ENCODE measurements at places on chromosomes 1 and 21.

DNA sequence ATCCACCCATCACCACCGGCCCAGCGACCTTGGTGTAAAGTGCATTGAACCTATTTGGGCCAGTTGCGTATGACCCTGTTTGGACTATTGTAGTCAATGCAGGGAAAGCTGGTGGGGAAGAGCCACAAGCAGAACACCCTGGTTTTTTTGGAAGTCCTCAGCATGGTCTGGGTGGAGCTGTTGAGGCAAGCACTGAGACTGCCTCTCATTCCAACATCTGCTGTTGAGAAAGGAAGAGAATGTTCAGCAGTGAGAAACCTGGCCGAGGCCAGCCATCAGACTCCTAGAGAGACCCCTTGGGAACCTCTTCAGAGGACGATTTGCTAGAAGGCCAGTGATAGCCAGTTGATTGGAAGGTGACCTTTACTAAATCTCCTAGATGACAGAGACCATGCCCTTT, 183.0 kb downstream of the ZZZ3 start:
- DNase-seq = no peak

GRCh38 chr1:98098473-98098872, 177.6 kb upstream of the DPYD start:
- no peak for DNase-seq

- peak; percentile 32 for DNase-seq
These were observed 48.1 kb downstream of the TENT5C start for GRCh38 chr1:117653732-117654492.

DNA sequence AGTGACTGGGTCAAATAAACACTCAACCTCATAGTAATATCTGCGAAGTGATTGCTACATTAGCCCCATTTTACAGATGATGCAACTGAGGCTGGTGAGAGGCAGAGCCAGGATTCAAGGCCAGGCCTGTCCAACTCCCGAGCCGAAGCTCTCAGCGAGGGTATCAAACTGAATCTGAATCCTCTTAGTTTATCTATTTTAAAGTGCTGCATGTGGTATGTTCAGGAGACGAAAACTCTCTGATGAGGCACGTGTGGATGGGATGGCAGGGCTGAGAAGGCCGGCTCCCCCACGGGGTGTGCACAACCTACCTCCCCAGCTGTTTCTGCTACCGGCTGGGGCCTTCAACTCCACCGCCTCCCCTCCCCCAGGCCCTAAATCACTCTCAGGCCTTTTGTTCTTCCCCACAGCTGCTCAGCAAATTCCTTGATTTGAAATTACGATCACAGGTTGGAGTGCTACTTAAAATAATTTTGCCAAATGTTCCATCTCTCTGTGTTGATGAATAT, 171.8 kb downstream of the TOMM20 start:
- peak; percentile 63 for DNase-seq

- DNase-seq = no peak
These were observed 9.3 kb downstream of the ETS2 start for GRCh38 chr21:38815060-38815405.

DNA sequence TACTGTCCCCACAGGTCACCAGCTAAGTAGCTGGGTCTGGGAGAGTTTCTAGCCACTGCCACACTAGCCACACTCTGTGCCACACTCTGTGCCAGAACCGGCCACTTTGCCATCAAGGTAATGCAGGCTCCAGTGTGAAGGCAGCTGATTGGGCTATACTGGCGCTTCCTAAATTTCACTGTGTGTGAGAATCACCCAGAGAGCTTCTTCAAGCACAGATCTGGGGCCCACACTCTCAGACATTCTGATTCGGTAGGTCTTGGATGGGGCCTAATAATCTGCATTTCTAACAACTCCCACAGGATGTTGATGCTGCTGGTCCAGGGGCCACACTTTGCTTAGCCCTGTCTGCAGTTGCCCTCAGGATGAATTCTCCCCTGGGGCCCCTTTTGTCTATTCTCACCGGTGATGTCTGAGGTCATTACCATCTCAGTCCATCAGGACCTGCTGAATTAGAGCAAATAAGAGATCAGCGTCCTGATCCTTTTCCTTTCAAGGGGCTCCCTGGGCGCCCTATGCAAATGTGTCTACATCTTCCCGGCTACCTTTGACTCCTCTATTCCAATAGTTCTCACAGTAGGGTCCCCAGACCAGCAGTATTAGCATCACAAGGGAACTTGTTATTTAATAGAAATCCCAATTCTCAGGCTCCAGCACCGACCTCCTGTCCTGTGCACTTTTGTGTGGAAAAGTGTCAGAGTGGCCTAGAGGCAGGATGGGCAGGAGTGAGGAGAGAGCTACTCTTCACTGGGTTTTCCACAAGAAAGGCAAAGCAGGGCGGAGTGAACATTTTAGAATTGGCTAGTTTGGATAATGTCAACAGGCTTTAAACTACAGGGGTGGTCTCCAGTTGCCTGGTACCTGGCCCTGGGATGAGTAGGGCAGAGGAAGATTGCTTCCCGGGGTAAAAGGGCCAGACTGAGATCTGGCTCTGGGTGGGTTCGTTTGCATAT, 24.7 kb upstream of the LRRN2 start:
- DNase-seq = no peak

DNA sequence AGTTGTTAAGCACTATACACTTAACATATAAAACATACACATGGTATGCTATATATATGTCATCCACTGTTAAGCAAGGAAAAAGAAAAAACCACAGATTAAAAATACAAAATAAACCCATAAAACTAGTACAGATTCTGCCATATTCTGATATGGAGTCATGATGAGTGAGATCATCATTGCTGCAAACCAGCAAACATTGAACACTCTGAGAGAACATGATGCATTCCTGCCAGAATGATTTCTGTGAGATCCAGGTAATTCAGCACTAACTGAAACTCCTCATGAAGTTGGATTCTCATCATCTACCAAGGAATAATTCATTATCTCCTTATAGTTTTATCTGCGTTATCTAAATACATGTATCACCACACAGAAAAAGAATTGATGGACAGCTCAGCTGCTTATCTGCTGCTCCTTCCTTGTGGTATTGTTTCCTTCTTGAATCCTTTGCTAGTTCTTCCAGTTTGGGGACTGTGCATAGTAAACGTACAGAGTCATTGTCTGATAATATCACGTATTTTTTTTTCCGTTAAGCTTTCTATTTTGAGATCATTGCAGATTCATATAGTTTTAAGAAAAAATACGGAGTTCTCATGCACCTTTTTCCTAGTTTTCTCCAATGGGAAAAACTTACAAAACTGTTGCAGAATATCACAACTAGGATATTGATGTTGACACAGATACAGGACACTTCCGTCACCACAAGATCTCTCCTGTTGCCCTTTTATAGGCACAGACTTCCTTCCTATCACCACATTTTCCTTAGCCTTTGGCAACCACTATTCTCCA, 9.3 kb downstream of the RAB4A start:
- DNase-seq = no peak

DNA sequence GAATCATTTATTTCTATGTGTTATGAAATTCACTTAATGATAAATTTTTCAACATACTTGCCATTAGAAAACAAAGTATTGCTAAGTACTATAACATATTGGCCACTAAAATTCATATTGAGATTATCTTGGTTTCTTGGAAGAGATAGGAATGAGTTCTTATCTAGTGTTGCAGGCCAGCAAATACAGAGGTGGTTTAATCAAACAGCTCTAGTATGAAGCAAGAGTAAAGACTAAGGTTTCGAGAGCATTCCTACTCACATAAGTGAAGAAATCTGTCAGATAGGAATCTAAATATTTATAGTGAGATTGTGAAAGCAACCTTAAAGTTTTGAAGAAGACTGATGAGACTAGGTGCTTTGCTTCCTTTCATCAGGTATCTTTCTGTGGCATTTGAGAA, 37.9 kb upstream of the FOXE3 start:
- no peak for DNase-seq

- DNase-seq = no peak
These were observed 171.8 kb upstream of the IVNS1ABP start for GRCh38 chr1:185488808-185489207.

- DNase-seq = no peak
These were observed 25.4 kb downstream of the GADD45A start for GRCh38 chr1:67710417-67710816.

DNA sequence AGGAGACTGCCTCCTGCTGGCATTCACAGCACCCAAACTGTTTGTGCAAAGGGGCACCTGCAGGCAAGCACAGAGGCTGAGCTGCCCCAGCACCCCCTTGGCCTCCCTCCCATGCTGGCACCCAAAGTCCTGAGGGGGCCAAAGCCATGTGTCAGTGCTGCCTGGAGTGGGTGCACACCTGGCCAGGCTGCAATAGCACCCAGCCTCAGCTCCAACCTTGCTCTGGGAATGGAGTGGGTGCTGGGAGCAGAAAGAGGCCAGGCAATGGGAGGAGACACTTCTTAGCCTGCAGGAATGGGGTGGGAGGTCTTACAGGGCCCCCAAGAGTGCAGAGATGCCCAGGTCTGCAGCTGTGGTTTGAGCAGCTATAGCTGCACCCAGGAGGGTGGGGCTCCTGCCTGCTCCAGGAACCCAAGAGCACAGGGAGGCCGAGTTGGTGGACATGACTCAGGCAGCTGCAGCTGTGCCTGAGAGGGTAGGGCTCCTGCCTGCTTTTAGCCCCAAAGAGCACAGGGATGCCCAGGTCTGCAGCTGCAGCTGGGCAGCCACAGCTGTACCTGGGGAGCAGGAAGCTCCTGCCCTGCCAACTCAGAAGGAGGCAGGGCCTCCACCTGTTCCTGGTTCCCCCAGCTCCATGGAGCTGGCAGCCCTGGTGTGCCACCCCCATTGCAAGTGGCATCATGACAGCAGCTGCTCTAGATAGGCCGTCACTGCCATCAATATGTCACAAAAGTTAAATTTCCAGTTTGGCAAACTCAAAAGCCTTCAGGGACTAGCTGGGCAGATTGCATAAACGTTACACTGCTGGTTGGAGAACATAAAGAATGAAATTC, 5.3 kb upstream of the CHD1L start:
- DNase-seq = no peak

GRCh38 chr1:52140633-52141512, 1.0 kb upstream of the ZFYVE9 start:
- DNase-seq = no peak

DNA sequence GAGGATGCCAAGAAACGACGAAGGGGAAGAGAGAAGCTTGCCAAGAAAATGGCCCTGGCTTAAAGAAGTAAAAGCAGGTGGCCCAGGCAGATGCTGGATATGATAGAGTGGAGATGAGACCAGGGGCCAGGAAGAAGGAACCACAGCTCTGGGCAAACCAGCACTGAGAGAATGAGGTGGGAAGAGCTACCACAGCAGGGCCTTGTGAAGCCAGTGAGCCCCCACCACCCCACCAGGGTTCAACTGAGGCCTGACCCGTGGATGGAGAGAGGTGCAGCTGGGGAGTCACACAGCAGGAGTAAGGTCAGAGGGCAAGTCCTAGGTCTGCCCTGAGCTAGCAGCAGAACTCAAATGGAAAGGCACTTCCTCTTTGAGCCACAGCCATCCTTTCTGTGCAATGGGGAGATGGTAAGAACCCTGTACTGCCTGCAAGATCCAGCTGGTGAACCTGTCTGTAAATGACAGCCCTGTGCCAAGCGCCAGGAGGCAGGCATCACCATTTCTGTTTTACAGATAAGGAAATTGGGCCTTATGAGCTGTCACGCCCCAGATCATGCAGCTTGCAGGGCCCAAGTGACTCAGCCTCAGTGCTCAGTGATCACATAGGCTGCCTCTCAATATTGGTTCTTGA, 8.5 kb downstream of the SH3BGRL3 start:
- peak; percentile 74 for DNase-seq

GRCh38 chr1:38686167-38686926, 173.2 kb downstream of the RRAGC start:
- no peak for DNase-seq

DNA sequence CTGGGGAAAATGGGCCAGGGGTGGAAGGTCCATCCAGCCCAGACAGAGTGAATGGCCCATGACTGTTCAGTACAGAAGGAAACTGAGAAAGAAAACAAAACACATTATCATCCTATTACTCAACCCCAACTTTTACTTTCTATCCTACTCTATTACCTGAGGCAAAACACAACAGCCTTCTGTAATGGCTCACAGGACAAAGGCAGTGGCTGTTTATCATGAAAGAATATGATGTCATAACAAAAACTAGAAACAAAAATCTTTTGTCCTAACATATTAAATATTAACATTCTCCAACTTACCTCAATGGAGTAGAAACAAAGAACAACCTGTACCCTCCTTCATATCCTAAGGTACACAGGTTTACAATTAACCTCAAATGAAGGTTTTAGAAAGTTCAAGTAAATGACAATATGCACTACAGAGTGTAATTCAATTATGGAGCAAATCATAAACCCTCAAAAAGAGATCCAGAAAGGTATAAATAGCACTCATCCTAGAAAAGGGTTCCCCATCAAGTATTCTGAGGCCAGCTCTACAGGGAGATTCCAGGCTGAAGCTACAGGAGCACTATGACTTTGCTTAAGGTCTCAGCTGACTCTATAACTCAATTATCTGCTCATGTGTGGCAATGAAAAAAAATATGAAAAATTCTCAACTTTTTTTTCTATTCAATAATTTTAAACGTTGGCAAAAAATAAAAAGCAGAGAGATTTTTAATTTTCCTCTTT, 15.1 kb downstream of the ELK4 start:
- no peak for DNase-seq

DNA sequence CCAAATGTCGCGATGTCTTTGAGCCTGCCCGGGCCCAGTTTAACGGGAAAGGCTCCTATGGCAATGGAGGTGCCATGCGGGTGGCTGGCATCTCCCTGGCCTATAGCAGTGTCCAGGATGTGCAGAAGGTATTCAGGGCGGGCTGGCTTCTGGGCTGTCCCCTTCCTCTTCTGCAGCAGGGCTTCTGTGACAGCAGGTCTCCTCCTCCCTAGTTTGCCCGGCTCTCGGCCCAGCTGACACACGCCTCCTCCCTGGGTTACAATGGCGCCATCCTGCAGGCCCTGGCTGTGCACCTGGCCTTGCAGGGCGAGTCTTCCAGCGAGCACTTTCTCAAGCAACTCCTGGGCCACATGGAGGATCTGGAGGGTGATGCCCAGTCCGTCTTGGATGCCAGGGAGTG, 3.0 kb downstream of the ADPRS start:
- DNase-seq = no peak

DNA sequence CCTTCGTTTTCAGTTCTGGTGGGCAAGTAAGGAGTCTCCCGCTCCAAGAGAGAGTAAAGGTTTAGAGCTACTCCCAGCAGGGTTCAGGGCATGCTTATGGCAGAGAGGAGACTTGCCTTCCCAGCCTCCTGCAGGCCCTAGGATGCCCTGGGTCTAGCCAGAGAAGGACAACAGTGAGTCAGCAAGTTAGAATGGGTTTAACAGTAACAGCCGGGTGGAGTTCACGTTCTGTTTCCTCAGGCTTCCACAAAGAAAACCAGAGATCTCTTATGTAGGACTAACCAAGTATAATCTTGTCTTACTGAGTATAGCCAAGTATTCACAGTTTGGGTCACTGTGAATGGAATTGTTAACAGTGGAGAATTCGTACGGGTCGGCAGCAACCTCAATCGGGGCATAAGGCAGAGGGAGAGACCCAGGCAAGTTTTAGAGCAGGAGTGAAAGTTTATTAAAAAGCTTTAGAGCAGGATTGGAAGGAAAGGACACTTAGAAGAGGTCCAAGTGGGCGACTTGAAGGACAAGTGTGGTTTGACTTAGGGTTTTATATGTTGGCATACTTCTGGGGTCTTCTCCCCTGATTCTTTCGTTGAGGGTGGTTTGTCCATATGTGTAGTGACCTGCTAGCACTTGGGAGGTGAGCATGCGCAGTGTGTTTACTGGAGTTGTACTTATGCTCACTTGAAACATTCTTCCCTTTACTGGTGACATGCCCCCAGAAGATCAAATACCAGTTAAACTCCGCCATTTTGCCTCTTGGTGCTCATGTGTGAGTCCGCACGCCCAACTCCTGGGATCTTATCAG, 4.5 kb downstream of the OVAAL start:
- DNase-seq = no peak
